ENCODE measurements at places on chromosomes 4 and X.

GRCh38 chr4:184201179-184201578, 16.5 kb downstream of the ENPP6 start:
- no peak for DNase-seq

GRCh38 chr4:187908079-187908561, 87.5 kb upstream of the ZFP42 start:
- no peak for DNase-seq

DNA sequence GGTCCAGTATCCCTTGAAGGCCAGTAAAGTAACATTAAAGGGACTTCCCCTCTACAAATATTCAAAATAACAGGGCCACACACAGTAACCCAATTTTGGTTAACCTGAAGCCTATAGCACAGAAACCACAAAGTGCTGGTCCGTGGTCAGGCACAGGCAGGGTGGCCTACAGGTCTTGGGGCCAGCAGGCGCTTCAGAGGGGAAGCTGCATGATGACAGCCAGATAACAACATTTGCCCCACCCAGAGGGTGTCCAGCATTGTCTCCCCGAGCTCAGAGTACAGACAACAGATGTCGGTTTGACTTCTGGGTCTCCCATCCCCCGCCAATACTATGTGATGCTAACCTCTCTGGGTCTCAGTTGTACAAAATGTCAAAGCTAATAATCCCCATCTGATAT, 51.1 kb downstream of the SH3KBP1 start:
- no peak for DNase-seq

GRCh38 chr4:130183096-130183495, 1087.1 kb downstream of the C4orf33 start:
- DNase-seq = no peak

GRCh38 chrX:135437867-135438733, 16.4 kb downstream of the SMIM10L2A start:
- no peak for DNase-seq

DNA sequence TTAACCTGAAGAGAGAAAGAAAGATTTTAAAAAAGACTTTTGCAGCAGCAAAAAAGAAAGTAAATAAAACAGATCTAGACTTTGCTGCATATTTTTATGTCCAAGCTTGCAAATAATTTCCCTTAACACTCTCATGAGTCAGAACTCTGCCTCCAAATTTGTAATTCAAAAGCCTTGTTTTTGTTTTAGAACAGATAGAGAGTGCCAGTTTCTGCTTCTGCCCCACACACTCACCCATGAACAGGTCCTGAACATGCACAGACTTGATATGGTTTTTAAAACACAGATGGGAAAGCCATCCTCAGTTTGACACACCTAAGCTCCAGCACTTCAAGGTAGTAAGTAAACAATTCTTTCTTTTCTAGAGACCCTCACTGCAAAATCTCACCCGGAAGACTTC, 39.7 kb upstream of the VCX3B start:
- DNase-seq = no peak

DNA sequence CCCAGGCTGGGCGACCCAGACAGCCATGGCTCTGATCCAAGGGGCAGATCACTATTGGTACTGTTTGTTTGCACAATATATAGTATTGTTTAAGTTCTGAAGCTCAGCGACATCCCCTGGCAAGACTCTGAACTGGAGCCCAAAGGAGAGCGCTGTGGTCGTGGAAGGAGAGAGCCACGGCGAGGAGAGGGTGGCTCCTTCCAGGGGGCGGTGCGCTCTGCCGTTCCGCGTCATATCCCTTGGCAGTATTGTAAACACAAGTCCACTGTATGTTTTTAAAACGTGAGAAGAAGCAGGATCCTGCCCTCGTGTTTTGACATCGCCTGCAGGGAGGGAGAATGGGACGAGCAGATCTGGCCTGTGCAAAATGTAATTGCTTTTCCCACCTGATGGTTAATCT, 185.5 kb downstream of the RAB28 start:
- DNase-seq = no peak

GRCh38 chr4:76718831-76719230, 179.1 kb downstream of the SOWAHB start:
- DNase-seq = no peak

DNA sequence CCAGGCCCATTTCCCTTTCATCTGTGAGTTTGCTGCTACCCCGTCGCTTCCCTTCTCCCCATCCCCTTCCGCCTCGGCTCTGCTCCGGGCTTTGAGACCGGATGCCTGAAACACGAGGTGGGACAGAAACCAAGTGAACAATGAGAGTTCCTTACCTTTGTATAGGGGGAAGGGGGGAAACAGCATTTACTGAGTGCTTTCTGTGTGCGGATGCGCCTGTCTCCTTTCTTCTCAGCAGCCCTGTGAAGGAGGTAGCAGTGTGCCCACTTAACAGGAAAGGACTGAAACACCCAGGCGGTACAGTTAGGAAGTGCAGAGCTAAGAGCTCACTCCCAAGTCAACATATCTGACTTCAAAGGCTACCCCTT, 43.2 kb upstream of the TMSB15B start:
- DNase-seq = no peak

DNA sequence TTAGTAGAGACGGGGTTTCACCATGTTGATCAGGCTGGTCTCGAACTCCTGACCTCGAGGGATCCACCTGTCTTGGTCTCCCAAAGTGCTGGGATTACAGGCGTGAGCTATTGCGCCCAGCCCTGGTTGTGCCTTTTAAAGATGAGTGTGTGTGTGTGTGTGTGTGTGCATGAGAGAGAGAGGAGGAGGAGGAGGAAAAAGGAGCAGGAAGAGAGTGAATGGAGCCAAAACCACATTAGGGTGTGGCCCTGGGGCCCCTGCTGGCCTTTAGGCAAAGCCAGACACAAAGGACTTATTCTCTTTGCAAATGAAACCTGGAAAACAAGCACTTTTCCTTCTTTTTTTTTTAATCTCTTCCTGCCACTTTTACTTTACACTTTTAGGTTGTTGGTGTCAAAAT, 48.2 kb upstream of the KLF3 start:
- DNase-seq = no peak

GRCh38 chr4:57132743-57133137, 22.6 kb upstream of the IGFBP7 start:
- DNase-seq = no peak

- DNase-seq = no peak
Observed at GRCh38 chr4:163707873-163708272, 213.4 kb downstream of the TMA16 start.

GRCh38 chr4:153257151-153257620, 52.9 kb downstream of the TRIM2 start:
- no peak for DNase-seq

- no peak for DNase-seq
Observed at GRCh38 chr4:156738766-156739165, 232.8 kb downstream of the PDGFC start.

DNA sequence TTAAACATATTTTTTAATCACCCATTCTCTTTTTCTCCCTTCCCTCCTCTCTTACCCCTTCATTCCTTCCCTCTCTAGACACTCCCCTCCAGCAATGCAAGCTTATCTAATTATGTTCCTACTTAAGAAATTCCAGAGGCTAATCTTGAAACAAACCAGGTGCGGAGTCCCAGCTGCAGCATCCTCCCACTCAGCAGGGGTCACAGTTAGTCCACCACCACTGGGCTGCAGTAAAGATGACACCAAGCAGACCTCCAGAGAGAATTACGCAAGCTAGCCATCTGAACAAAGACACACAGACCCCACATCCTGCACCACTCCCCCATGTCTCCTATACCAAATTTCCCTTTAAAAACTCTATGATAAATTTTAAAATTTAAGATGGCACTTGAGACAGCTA, 13.9 kb upstream of the SEC24B start:
- no peak for DNase-seq

DNA sequence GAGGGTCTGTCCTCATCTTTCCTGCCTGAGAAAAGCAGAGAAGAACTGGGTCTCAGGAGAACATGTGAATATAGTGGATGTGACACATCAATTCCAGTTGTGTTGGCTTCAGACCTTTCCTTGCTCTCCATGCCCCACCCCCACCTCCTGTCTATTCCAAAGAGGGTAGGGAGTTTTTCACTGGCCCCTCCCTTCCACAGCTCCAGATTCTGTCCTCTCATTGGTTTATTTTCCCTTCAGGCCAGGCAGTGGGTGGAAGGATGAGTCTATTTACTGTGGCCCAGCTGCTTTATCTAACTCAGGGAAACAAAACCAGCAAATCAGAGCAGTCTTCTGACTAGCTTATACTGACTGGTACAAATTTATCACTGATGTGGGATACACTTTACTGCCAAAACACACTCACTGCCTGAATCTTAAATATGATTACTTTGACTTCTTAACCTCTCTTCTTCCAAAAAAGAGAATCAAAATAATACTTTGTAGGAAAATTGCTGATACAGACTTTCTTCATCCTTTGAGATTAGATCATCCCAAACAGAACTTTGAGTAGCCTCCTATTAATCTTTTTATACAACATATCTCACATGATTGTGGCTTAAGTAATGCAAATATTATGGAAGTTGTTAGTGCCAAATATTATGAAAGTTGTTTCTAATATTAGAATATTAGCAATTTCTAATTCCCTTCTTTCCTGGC, 221.2 kb downstream of the MID1 start:
- no peak for DNase-seq

GRCh38 chr4:119103263-119103662, 32.4 kb upstream of the MYOZ2 start:
- DNase-seq = no peak

DNA sequence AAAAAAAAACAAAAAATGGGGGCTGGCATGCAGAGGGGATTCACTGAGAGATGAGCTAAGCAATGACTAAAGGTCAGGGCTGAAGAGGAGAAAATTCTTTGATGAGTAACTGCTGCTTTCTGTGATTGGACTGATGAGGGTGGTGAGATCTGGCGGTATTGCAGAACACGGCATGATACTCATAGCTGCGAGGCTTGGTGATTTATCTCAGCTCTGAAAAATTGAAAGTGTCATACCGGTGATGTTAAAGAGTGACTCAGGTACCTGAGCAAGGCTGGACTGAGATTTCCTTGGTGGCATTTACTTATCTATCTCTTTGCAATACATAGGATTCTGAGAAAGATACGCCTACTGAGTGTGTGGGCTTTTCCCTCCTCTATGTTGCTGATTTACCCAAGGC, 204.1 kb upstream of the DDX53 start:
- no peak for DNase-seq

DNA sequence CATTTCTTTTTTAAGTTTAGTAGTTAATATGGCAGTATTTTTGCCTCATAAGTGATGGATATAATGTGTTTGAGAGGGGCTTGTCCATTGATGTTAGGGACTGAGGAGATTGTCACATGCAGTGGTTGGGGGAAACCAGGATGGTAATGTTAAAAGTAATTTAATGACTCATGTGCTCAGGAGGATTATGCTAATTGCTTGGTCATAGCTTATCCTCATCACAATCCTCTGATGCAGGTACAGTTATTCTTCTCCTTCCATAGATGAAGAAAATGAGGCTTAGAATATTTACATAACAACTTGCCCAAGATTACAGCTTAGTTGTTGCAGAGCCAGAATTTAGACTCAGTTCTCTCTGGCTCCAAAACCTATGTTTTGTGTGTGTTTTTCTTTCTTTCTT, 94.4 kb upstream of the SCML1 start:
- DNase-seq = no peak

DNA sequence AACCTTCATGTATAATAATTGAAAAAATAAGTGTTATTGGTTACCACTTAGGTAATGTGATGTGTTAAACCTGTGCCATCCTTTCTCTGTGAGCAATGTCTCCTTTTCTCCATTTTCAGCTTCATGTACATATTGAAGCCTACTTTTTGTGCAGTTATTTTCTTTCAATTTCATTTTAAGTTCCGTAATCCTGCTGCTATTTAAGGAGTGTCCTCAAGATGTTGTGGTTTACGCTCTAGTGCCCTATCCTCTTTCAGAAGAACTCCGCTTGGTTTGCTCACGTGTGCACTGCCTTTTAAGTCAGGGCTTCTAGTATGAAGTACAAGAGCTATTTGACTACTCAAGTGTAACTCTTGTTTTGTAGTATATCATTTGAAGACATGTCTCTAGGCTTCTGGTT, 2253.2 kb upstream of the TENM3 start:
- no peak for DNase-seq

GRCh38 chr4:36273276-36273675, 8.1 kb upstream of the DTHD1 start:
- DNase-seq = no peak

GRCh38 chr4:101763576-101763975, 27.0 kb upstream of the BANK1 start:
- DNase-seq = no peak

GRCh38 chr4:120025516-120025915, 41.1 kb downstream of the MAD2L1 start:
- DNase-seq = no peak

DNA sequence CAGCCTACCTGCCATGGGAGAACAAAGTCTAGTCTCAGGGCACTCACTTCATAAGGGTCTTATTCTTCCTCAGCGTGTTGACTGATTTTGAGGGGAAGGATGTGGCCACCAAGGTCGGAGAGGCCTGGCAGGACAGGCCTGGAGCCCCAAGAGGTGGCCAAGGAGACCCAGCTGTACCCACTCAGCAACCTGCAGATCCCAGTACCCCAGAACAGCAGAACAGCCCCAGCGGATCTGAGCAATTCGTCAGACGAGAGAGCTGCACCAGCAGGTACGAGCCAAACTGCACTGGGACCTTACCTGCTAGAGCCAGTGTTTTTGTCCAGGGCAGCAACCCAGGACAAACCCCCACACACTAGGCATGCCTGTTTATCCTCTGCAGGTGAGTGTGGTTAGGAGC, 34.3 kb downstream of the PNMA5 start:
- no peak for DNase-seq

DNA sequence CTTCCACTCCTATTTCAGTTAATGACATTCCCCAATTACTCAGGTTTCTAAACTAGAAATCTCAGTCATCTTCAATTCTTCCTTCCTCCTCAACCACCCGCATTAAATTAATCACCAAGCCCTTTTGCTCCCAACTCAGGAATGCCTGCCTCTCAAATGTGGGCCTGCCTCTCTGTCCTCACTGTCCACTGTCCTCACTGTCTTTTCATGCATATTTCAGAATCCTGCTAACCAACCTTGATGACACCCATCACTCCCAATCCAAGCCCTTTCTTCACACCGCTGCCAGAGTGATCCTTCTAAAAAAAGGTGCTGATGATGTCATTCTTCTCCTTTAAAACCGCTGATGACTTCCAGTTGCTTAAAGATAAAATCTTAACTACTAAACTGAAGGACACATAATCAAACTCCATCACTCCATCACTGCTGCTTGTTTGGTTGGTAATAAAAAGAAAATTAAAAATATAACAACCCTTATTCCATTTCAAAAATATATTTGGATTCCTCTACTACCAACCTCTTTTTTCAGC, 5.1 kb upstream of the APBB2 start:
- no peak for DNase-seq

DNA sequence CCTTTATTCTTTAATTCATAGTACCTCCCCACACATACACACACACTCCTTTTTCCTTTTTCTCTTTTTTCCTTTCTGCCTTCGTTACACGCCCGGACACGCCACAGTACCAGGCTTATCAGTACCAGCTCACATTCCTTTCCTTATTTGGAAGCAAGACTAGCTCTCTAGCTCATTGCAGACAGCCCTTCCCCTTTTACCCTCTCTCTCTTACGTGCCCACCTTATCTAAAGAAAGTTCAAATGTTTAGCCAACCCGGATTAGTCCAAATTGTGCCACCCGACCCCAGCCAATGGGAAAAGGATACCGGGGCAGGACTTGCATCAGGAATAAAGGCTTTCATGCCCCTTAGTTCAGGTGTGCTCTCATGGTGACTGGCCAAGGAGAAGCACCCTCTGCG, 194.7 kb upstream of the VCX3A start:
- DNase-seq = no peak

GRCh38 chrX:44669626-44670025, 127.0 kb upstream of the FUNDC1 start:
- DNase-seq = no peak

- no peak for DNase-seq
Observed at GRCh38 chr4:7524064-7524682, 89.4 kb upstream of the PSAPL1 start.
